ENCODE measurements at places on chromosomes 6 and 20. TPM values are rescaled to one million over a fixed set of nuclear protein-coding genes. Genes with fewer than 3 reads are reported as not detected.

DNA sequence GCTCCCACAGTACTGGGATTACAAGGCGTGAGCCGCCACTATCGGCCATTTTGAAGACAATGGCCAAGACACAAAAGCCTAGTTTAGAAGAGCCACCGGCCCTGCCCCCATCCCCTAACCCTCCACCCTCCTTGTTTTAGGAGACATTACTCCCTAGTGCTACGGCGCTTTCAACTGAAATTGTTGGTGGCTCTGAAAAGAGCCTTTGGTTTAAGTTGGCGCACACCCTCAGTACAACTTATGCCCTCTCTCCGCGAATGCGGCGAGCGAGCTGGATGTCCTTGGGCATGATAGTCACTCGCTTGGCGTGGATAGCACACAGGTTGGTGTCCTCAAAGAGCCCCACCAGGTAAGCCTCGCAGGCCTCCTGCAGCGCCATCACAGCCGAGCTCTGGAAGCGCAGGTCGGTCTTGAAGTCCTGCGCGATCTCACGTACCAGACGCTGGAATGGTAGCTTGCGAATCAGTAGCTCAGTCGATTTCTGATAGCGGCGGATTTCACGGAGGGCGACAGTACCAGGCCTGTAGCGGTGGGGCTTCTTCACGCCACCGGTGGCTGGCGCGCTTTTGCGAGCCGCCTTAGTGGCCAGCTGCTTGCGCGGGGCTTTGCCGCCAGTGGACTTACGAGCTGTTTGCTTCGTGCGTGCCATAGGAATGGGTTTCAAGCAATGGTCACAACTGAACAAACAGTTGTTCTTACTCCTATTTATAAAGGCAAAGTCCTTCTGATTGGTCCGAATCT is 114.9 kb upstream of the BTN3A2 start:
- peak; percentile 90 for DNase-seq

CGA gene
- total RNA-seq = not detected

TRIM40 gene
- not detected for total RNA-seq

GRCh38 chr20:38927902-38928578 is 1.8 kb downstream of the FAM83D start:
- no peak for DNase-seq

DNA sequence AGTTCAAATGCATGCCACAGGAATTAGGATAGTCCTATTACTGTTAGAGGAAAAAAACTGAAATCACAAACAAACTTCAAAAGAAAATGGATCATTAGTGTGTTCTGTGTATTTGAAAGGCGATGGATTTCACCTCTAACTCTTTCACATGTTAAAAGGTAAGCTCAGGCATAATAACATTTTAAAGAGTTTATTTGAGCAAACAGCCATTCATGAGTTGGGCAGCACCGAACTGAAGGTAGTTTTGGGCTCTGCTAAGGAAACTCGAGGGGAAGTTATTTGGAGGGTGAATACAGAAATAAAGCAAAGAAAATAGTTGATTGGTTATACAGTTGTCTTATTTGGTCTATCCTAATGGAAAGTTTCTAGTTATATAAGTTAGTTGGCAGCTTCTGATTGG is 546.5 kb upstream of the POU3F2 start:
- no peak for DNase-seq

Data from endodermal cell (in vitro differentiated cells).